ENCODE measurements at places on chromosomes 3 and 15. TPM values are rescaled to one million over a fixed set of nuclear protein-coding genes. Genes with fewer than 3 reads are reported as not detected.

The MNS1 gene
- 0.18 TPM for total RNA-seq

The IGF2BP2 gene
- 0.14 TPM for total RNA-seq

- no peak for DNase-seq
- no peak overlapping the region for H3K4me3 ChIP-seq
- no peaks in the 10 kb centered on the region for H3K36me3 ChIP-seq
Observed at GRCh38 chr3:13768453-13768852, 111.4 kb downstream of the WNT7A start.

GRCh38 chr3:12559520-12559919, 2.6 kb downstream of the MKRN2 start:
- no peaks in the 10 kb centered on the region for H3K36me3 ChIP-seq
- H3K27me3 ChIP-seq = no peaks in the 10 kb centered on the region
- H3K27ac ChIP-seq = no peak overlapping the region
- DNase-seq = no peak

GRCh38 chr15:66747886-66748707, 46.1 kb downstream of the SMAD6 start:
- no peak overlapping the region for H3K27ac ChIP-seq
- no peaks in the 10 kb centered on the region for H3K36me3 ChIP-seq
- H3K4me1 ChIP-seq = no peaks in the 10 kb centered on the region
- DNase-seq = no peak
- H3K4me3 ChIP-seq = no peak overlapping the region

All from naive thymus-derived CD4-positive, alpha-beta T cell (primary cell).